ENCODE measurements at places on chromosomes 6 and 20.
A peak's percentile ranks its signal among the peaks of the same experiment; 100 is the strongest.

DNA sequence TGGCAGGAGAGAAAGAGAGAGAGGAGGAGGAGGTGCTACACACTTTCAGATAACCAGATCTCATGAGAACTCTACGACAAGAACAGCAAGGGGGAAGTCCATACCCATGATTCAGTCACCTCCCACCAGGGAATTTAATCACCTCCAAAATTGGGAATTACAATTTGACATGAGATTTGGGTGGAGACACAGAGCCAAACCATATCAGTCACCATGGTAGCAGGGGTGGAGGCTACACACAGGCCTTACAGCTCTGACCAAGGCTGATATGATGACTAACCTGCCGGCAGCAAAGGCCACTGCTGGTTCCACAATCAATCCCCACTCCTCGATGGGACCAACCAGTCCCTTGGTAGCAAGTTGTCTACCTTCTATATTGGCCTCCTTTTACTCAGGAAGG lies 13.6 kb upstream of the RBM24 start:
- H3K27me3 ChIP-seq = no peaks in the 10 kb centered on the region
- no peak overlapping the region for H3K27ac ChIP-seq

GRCh38 chr6:123515715-123516114 lies 121.0 kb downstream of the TRDN start:
- H3K36me3 ChIP-seq = no peaks in the 10 kb centered on the region
- DNase-seq = no peak
- no peak overlapping the region for H3K27ac ChIP-seq
- H3K4me3 ChIP-seq = no peak overlapping the region

DNA sequence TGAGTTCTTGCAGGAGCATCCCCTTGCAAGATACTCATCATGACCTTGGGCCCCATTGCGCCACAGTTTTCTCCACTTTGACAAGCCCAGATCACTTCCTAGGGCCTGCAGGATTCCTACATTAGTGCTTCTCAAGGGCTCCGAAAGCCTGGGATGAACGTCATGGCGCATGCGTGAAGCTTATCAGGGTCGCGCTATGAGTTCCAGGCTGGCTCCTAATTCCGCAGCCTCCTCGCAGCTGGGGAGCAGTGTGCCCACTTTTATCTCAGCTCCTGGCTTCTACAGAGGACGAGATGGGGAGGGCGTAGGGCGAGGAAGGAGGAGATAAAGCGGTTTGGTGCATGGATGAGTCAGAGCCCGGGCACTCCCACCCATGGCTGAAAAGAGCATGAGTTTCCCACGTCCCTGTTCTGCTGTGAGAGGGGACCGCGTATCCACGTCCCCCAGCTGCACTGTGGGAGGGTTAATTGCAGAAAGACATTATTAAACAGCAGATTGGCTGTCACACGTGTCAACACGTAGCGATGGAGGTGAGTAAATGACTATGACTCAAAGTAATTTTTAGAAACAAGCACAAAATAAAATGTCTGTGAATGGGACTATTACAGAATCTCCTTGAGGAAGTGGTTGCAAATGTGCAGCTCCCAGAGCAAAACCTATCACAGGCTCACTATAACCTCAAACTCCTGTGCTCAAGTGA lies 72.9 kb upstream of the DSP start:
- H3K36me3 ChIP-seq = no peaks in the 10 kb centered on the region
- no peak for DNase-seq
- no peaks in the 10 kb centered on the region for H3K4me1 ChIP-seq
- no peaks in the 10 kb centered on the region for H3K27me3 ChIP-seq
- no peak overlapping the region for H3K27ac ChIP-seq

- H3K4me1 ChIP-seq = no peaks in the 10 kb centered on the region
- no peaks in the 10 kb centered on the region for H3K36me3 ChIP-seq
- H3K27me3 ChIP-seq = no peaks in the 10 kb centered on the region
- H3K27ac ChIP-seq = peak overlapping the region; percentile 33
- peak; percentile 69 for DNase-seq
These were observed 15.9 kb upstream of the PTGIS start for GRCh38 chr20:49583669-49584417.

- no peak overlapping the region for H3K4me3 ChIP-seq
- H3K27me3 ChIP-seq = no peaks in the 10 kb centered on the region
- no peak for DNase-seq
- H3K27ac ChIP-seq = no peak overlapping the region
- H3K36me3 ChIP-seq = no peaks in the 10 kb centered on the region
These were observed 313.9 kb upstream of the RNF24 start for GRCh38 chr20:4329232-4329631.

DNA sequence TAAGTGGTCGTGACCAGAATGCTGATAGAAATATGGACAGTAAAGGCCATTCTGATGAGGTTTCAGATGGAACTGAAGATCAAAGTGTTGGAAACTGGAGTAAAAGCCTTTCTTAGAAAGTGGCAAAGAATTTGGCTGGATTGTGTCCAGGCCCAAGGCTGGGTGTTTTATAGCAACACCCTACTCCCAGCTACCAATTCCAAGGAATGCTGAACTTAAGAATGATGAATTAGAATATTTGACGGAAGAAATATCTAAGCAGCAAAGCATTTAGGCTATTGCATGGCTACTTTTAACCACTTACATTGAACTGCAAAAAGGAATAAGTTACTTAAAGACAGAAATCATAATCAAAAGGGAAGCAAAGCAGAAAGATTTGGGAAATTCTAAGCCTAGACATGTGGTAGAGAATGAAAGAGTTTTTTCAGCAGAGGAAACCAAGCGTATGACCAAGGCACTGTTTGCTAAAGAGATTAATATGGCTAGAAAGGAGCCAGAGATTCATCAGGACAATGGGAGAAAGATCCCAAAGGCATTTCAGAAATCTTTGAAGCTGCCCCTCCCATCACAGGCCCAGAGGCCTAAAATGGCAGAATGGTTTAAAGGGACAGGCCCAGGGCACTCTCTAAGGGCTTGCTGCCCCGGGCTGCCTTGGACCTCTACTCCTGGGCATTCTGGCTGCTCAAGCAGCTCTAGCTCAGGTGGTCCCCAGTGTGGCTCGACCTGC lies 25.8 kb downstream of the SDHAF4 start:
- no peaks in the 10 kb centered on the region for H3K27me3 ChIP-seq
- no peaks in the 10 kb centered on the region for H3K36me3 ChIP-seq
- H3K4me3 ChIP-seq = no peak overlapping the region
- no peak overlapping the region for H3K27ac ChIP-seq
- DNase-seq = no peak

GRCh38 chr6:127567476-127567875 lies 9.5 kb upstream of the C6orf58 start:
- no peak overlapping the region for H3K4me3 ChIP-seq
- H3K36me3 ChIP-seq = no peaks in the 10 kb centered on the region
- H3K4me1 ChIP-seq = no peaks in the 10 kb centered on the region
- no peaks in the 10 kb centered on the region for H3K27me3 ChIP-seq
- DNase-seq = no peak

- H3K4me3 ChIP-seq = peak overlapping the region; percentile 27
- no peak overlapping the region for H3K27ac ChIP-seq
- DNase-seq = no peak
- H3K36me3 ChIP-seq = no peaks in the 10 kb centered on the region
- no peaks in the 10 kb centered on the region for H3K27me3 ChIP-seq
- no peaks in the 10 kb centered on the region for H3K4me1 ChIP-seq
These were observed 180.3 kb downstream of the CDH26 start for GRCh38 chr20:60138256-60139220.

DNA sequence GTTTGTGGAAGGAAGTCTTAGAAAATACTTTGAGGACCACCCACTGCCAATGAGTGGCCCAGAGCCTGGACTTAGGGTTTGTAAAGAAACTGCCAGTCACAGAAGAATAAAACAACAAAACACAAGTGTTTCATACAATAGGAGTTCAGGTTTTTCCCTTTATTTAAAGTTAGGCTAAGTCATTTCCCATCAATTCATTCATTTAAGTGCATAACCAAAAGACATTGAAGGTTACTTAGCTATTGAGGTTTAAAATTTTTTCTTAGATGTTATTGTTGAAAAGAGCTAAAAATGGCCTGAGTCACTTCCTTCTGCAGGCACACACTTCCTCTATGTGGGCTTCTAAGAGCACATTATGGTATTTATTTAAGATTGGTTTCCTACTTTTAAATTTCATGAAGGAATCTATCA lies 54.2 kb downstream of the ARMC2 start:
- no peaks in the 10 kb centered on the region for H3K4me1 ChIP-seq
- no peak for DNase-seq
- H3K36me3 ChIP-seq = no peaks in the 10 kb centered on the region

DNA sequence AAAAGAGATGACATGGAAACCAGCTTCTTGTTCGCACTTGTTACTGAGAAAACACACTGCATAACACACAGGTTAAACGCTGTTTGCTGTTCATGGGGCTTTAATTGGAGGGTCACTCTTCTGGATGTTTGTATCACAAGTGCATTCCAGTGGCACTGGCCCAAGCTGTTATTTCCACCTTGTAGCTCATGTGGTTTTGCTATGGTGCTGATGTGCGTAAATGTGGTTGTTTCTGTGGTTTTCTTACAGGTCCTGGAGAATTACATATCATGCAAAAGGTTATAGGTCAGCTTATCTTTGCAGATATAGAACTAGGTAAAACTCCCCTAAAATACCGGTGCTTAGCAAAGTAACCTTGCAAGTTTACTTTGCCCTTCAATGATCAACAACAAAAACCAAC lies 89.3 kb upstream of the AHI1 start:
- H3K27ac ChIP-seq = no peak overlapping the region
- H3K36me3 ChIP-seq = no peaks in the 10 kb centered on the region
- DNase-seq = no peak
- no peaks in the 10 kb centered on the region for H3K4me1 ChIP-seq
- H3K27me3 ChIP-seq = no peaks in the 10 kb centered on the region

DNA sequence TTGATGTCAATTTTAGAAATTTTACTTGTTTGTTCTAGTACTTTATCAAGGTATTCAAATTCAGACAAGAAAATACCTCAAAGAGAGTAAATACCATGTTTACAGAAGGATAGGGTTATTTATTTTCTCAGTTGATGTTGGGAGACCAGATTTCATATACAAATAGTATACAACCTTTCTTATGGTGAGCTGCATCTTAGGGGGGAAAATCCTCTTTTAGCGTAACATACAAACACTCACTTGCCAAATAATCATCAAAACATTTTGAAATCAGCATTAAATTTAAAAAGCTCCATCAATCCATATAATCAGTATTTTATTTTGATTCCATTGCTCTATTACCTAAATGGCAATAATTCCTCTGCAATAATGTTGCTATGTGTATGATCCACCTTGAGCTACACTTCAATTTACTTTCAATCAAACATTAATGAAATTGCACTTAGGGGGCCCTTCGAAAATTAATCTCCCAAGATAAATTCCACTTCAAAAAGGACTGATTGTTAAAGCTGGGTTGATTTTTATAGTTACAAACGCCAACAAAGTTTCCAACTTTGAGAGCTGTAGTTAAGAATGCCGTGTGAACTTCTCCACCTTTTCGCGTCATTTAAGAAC lies 2.2 kb downstream of the NKX2-4 start:
- no peak overlapping the region for H3K4me3 ChIP-seq
- no peak for DNase-seq
- no peaks in the 10 kb centered on the region for H3K4me1 ChIP-seq
- H3K27ac ChIP-seq = no peak overlapping the region

DNA sequence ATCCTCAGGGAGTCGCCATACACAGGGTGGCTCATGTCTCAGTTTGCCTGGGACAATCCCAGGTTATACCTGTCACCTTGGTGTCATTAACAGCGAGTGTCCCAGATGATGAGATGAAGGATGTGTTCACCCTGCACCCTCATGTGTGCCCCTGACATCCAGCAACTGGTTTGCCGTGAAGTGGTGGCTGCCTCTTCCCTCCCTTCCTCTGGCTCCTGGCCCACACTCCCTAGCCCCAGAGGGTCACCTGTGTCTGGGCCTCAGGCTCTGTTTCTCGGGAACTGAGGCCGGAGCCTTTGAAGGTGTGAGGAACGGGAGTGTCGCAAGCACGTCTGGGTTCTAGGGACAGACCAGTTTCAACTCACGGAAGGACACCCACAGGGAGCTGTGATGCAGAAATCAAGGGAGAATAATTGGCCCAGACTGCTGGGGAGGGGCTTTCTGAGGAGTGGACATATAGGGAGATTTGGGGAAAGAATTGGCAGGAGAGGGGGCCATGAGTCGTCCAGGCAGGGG lies 35.8 kb upstream of the PHACTR3 start:
- no peaks in the 10 kb centered on the region for H3K27me3 ChIP-seq
- no peak overlapping the region for H3K4me3 ChIP-seq
- H3K36me3 ChIP-seq = no peaks in the 10 kb centered on the region
- H3K27ac ChIP-seq = no peak overlapping the region

- no peak overlapping the region for H3K4me3 ChIP-seq
- H3K27me3 ChIP-seq = no peaks in the 10 kb centered on the region
- no peaks in the 10 kb centered on the region for H3K36me3 ChIP-seq
These were observed 10.9 kb downstream of the TBP start for GRCh38 chr6:170564936-170565530.

DNA sequence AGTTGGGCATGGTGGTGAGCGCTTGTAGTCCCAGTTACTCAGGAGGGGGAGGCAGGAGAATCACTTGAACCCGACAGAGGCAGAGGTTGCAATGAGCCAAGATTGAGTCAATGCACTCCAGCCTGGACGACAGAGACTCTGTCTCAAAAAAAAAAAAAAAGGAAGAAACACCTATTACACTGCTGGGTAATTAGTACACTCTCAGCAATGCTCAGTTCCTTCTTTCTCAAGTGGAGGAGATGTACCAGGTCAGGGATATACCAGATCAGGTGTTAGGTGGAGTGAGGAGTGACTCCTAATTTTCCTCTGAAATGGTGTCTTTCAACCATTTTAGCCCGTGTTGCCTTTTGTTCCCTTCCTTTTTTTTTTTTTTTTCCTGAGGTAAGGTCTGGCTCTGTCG lies 30.0 kb upstream of the UBR2 start:
- DNase-seq = no peak
- H3K27me3 ChIP-seq = no peaks in the 10 kb centered on the region
- H3K4me1 ChIP-seq = no peaks in the 10 kb centered on the region
- no peaks in the 10 kb centered on the region for H3K36me3 ChIP-seq
- no peak overlapping the region for H3K4me3 ChIP-seq

GRCh38 chr6:101422251-101422650 lies 28.7 kb downstream of the GRIK2 start:
- H3K4me3 ChIP-seq = no peak overlapping the region
- no peaks in the 10 kb centered on the region for H3K4me1 ChIP-seq
- DNase-seq = no peak
- H3K27me3 ChIP-seq = no peaks in the 10 kb centered on the region

- H3K27ac ChIP-seq = no peak overlapping the region
- no peak for DNase-seq
- H3K4me1 ChIP-seq = no peaks in the 10 kb centered on the region
- no peak overlapping the region for H3K4me3 ChIP-seq
- no peaks in the 10 kb centered on the region for H3K27me3 ChIP-seq
These were observed 56.1 kb upstream of the CST7 start for GRCh38 chr20:24892931-24893330.

- H3K27ac ChIP-seq = no peak overlapping the region
- no peak overlapping the region for H3K4me3 ChIP-seq
- H3K27me3 ChIP-seq = no peaks in the 10 kb centered on the region
- no peak for DNase-seq
These were observed 144.0 kb downstream of the CDC5L start for GRCh38 chr6:44531442-44532015.

Measured in breast epithelium (tissue), 4 donors.